Stimulated activated CD8-positive, alpha-beta memory T cell treated with anti-CD3 and anti-CD28 coated beads, Interleukin-7, amount 100 ng/mL, for 1 hour (primary cell): ENCODE measurements at places on chromosomes 7 and 10.

GRCh38 chr10:12481924-12482323, 132.6 kb downstream of the CAMK1D start:
- DNase-seq, result no peak

DNA sequence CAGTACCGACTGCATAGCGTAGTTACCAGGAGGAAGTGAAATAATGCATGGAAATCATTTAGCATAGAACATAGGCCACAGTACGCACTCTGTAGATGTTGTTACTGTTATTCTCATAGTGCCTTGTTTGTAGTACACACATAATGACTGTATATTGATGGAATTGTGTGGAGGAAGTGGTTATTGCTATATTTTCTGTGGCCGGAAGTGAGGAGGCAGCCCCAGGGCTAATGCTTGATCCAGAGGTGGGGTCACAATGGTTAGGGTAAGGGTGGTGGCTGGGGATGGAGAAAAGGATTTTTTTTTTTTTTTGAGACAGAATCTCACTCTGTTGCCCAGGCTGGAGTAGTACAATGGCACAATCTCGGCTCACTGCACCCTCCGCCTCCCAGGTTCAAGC, 4.5 kb upstream of the MGAM start:
- no peak for DNase-seq

DNA sequence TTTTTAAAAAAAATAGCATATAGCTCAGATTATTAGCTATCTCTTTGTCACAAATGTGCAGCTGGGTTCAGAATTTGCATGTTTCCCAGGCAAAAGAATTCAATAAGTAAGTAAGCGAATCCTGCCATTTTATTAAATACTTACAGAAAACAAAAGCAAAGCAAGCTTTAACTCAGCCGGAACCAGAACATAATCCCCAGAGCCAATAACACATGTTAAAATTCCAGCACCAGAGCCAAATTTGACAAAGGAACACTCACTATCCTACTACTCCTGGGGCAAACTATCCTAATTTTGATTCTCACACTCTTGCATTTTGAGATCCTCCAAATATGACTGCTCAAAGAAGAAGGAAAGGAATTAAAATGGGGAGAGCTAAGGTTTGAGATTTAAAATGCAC, 32.6 kb downstream of the LRRTM3 start:
- DNase-seq, result no peak

GRCh38 chr10:106278383-106278782, 886.1 kb downstream of the SORCS1 start:
- no peak for DNase-seq

- no peak for DNase-seq
Observed at GRCh38 chr7:32062150-32062549, 8.1 kb downstream of the PDE1C start.

GRCh38 chr10:113709221-113709838, 29.6 kb downstream of the CASP7 start:
- no peak for DNase-seq

DNA sequence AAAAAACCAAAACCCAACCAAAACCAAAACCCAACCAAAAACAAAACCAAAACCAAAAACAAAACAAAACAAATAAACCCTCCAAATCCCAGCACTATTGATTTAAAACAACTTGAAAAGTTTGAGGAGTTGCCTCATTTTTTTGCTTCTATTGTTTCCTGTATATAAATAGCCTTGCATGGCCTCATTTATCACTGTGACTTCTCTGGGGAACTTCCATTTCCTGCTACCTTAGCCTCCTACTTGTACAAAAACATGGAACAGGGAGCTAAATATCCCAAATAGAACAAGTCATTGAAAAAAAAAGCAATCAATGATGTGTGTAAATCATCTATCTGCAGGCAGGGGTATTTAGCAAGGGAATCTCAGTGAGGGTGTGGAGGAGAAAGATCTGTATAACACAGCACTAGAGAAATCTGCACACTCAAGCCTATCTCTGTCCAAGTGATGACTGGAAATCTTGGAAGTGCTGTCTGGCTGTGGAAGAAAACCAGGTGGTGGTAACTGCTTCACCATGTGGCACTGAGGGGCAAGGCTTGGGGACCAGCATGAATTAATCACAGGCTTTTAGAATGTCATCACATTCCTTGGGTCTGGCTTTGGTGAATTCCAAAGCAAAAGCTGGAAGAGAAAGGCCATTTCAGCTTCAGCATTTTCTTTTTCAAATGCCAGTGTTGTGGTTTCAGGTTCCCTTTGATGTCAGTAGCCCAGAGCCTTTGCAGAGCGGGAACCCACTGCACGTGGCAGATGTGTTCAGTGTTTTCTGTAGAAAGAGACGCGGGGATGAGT, 349.5 kb upstream of the ZNF32 start:
- DNase-seq, result no peak

DNA sequence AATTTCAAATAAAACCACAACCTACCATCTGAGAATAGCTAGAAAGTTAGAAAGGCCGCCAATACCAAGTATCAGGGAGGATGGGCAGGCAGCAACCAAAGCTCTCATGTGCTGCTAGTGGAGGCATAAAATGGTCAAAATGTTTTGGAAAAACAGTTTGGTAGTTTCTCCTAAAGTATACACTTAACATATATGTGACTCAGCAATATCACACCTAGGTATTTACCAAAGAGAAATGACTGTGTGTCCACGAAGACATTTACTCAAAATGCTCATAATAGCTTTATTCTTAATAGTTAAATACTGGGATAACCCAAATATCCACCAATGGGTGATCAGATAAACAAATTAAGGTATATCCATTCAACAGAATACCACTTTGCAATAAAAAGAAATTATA, 14.3 kb downstream of the RHEB start:
- DNase-seq, result no peak

GRCh38 chr10:27619329-27619728, 115.2 kb downstream of the RAB18 start:
- no peak for DNase-seq

DNA sequence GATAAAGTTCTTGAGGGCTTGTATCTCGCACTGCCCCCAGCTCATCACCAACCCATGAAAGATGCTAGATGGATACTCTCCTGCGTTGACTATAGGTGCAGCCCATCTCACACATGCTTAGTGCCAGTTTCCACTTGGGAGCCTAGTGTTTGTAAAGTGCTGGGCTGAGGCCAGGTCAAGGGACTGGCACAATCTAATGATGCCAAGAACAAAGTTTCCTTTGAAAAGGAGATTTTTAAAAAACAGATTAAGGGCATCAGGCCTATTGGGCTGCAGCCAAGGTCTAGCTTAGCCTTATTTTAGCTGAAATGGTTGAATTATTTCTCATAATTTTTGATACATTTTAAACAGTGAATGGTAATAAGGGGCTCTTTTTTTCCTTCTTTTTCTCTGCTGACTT, 259.0 kb downstream of the ADRA2A start:
- DNase-seq, result no peak

GRCh38 chr10:42866115-42866995, 83.8 kb downstream of the BMS1 start:
- DNase-seq, result peak; percentile 13

GRCh38 chr10:89900554-89900953, 199.2 kb downstream of the KIF20B start:
- DNase-seq, result no peak

DNA sequence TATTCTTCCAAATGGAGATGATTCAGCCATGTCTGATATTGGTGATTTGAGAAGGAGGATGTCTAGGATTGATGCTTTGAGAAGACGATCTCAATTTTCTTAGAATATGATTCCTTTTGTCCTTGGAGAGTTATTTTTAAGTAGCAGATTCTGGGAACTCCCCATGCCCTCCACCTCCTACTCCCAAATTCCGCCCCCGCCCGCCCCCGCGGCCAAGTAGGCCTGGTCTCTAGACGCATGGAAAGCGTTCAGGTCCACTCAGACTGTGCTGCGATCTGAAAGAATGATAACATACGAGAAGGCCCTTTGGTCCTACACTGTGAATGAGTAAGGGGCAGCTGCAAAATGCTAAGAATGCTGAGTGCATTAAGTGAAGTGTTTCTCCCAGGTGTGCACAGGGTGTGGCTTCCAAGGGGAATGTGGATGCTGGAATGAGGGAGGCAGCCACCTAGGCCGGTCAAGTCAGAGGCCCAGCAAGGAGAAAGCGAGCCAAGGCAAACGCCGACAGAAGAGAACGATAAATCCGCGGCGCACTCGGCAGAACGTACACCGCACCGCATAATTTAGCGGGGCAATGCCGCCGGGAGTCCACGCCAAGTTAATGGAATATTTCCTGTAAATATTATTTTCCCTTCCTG, 142.3 kb downstream of the PRPF18 start:
- no peak for DNase-seq

DNA sequence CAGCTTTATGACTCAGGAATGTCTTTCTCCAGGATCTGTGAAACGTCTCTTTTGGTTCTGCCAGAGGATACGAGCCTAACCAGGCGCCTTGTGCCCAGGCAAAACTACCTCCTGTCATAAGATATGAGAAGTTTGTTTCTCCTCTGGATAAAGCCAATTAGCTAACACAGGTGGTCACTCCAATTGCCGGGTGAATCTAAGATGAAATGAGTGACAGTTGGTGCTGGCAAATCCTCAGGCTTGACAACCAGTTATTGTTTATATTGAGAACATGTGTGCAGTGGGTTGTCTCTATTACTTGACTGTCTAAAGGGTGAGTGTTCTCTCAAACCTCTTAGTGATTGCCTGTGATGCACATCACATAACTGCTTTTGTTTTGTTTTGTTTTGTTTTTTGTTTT, 449.1 kb downstream of the XPNPEP1 start:
- DNase-seq, result no peak
